Stimulated activated CD4-positive, alpha-beta T cell treated with anti-CD3 and anti-CD28 coated beads, TNF-alpha, amount 100 ng/mL, for 4 hours (primary cell): ENCODE measurements at places on chromosomes 6 and 20.

- DNase-seq = no peak
These were observed 167.0 kb upstream of the MYLIP start for GRCh38 chr6:15961635-15962448.

DNA sequence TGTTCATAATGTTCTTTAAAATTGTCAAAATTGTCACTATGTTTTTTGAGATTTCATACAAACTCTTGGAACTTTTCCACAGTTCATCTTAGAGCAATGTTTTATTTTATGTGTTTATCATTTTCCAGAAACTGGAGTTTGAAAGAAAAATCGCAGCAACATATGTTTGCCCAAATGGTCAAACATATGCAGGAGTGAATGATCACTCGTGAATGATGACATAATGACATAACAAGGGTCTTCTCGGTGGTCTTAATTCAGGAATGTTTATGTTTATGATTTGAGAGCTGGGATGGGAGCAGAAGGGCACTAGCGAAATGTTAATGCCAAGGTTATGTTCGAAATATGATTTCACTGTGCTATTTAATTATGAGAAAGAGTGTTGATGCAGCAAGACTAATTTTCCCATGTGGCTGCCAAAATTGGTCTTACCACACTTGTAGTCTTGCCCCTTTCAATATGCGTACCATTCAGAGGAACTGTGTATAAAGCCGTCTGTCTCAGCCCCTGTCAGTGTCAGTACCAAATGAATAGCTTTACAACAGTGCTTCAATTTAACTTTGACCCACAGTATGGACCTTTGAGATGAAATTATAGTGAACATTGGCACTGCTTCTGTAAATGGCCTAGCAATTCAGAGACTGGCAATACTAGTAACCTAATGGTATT, 152.3 kb downstream of the CARMIL1 start:
- DNase-seq = no peak

GRCh38 chr6:134549854-134550253, 231.9 kb upstream of the SGK1 start:
- no peak for DNase-seq

- no peak for DNase-seq
These were observed 103.5 kb downstream of the EDN3 start for GRCh38 chr20:59403962-59404314.

- DNase-seq = no peak
These were observed 25.6 kb upstream of the SCP2D1 start for GRCh38 chr20:18788021-18788420.

DNA sequence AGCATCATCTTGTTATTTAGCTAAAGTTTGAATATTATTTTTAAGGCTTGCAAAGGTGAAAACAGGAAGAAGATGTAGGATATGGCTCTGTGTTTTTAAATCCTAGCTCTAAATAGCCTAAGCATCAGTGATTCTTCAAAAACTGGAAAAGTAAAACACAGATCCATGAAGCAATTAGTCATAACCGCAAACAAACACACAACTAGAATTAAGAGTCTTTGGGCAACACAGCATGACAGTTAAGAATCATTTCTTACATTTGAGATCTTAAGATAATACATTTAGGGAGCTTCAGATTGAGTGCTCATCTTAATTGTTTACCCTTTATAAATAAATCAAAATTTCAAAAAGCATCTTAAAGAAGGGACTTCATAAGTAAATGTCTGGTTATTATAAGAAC, 115.8 kb upstream of the MAP7 start:
- DNase-seq = no peak

- no peak for DNase-seq
These were observed 85.3 kb downstream of the MYLK4 start for GRCh38 chr6:2665146-2666070.

- DNase-seq = no peak
These were observed 64.4 kb upstream of the DUSP22 start for GRCh38 chr6:227812-228338.

DNA sequence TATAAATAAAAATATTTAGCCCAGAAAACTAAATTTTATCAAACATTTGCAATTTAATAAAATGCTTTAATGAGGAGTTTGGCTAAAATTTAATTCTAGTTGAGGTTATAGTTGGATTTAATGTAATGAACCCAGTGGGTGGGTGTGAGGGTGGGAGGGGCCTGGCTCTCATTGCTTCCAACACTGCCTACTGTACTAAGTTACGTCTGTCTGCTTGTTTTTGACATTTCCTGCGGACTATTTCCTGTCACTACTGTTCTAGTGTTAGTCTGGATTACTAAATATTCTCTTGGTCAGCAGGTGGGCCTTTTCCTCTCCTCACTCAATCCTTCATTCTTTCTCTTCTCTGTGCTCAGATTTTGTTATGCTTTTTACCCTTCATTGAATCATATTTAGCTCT, 82.5 kb upstream of the MAP3K7 start:
- DNase-seq = no peak

DNA sequence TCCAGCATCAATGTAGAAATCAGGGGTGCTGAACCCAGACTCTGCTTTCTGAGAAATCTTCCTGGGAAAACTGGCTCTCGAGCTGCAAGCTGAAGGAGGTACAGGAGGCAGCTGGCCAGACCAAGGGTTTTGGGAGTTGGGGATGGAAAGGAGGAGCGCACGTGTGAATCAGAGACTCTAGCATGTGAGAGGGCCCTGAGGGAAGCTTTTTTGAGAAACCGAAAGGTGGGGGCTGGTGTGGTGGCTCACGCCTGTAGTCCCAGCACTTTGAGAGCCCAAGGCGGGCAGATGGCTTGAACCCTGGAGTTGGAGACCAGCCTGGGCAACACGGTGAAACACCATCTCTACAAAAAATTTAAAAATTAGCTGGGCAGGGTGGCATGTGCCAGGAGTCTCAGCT, 37.1 kb upstream of the EEF1E1 start:
- no peak for DNase-seq

DNA sequence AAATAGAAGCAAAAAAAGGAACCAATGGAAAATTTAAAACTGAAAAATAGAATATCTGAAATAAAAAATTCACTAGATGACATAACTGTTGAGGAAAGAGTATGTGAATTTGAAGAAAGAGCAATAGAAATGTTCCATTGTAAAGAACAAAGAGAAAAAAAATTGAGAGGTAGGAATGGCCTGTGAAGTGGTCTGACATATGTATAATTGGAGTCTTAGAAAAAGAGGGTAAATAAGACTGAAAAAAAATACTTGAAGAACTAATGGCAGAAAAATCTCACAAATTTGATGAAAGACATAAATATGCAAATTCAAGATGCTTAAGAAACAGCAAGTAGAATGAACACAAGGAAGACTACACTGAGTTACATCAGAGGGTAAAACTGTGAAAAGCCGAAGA, 93.4 kb downstream of the QKI start:
- no peak for DNase-seq

GRCh38 chr6:123801067-123801466, 2.6 kb upstream of the NKAIN2 start:
- DNase-seq = no peak

GRCh38 chr6:79946272-79947190, 822 bp downstream of the ELOVL4 start:
- no peak for DNase-seq

DNA sequence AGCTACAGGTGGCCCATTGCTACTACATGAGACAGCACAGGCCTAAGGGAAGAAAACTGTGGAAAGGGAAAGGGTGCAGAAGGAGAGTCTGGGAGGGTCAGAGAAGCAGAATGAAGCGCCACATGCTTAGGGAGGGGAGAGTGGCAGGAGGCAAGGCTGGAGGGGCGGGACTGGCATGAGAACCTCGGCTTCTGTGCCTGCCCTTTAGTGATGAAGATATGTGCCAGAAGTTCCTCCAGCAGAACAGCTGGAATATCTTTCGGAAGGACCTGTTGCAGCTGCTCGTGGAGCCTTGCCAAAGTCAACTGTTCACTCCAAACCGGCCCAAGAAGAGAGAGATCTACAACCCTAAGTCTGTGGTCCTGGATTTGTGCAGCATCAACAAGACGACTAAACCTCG, 61.8 kb downstream of the CNBD2 start:
- no peak for DNase-seq

- no peak for DNase-seq
These were observed 76.4 kb downstream of the EYA2 start for GRCh38 chr20:46970937-46971630.

DNA sequence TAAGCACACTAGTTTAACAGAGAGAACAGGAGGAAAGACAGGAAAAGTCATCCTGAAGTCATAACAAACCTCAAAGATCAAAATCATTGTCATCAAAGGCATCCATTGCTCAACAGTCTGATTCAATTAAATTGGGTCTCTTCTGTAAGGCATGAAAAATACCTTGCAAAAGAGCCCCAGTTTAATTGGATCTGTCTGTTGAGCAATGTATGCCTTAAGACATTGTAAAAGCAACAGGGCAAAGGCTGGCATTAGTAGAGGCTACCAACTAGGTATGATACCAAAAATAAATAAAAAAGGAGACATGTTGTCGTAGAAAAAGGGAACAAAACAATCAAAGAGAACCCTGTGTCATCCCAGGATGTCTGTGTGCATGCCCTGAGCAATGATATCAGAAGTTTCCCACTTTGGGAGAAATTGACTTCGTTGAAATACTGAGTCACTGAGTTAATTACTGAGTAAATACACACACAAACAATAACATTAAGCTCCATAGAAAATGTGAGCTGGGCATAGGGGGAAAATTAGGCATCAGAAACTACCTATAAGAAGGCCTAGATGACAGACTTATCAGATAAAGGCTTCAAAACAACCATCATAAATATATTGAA, 1013.8 kb upstream of the CITED2 start:
- no peak for DNase-seq

GRCh38 chr6:157967020-157967419, 14.6 kb upstream of the SYNJ2 start:
- DNase-seq = no peak

DNA sequence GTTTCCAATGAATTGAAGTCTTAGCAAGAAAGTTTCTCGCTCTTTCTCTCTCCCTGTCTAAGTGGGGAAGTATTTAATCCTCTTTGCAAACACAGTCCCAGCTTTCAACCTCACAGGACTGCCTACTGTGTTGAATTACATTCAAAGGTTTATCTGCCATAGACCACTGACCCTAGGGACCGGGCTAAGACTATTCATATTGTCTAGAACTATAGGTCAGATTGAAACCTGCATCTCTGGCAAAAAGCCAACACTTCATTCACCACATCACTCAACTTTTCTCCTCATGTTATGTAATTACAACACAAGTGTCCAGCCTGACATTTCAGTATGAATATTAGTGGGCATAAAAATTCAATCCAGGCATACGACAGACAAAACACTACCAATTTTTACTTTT, 314.7 kb upstream of the RSPO3 start:
- no peak for DNase-seq

DNA sequence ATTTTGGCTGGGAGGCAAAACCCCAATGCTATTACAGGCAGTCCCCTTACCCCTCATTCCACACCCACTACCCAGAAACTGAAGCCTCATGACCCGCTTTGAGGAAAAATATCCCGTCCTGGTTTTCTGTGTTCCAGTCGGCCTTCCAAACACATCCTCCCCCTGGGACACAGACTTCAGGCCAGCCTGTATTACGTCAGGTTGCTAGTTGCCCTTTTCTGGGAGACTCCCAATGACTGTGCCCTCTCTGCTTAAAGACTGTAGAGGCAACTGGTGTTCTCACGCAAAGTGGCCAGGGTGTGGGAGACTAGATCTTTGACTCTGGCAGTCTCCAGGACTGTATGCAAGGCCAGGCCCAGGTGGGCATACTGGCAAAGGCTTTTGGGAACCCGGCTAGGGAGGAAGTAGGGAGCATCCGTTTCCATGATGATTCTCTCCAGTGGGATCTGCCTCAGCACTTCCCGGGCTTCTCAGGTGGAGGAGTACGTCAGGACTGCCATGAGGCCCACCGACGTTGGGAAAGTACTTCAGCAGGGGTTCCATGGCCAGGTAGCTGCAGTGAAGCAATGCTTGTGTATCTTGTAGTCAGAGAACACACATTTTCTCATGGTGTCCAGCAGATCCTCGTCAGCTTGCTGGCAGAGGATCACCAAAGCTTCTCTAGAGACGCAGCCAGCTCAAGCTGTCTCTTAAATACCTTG, 34.9 kb downstream of the DYNLT1 start:
- DNase-seq = no peak

GRCh38 chr6:146339716-146340115, 203.9 kb upstream of the RAB32 start:
- no peak for DNase-seq

DNA sequence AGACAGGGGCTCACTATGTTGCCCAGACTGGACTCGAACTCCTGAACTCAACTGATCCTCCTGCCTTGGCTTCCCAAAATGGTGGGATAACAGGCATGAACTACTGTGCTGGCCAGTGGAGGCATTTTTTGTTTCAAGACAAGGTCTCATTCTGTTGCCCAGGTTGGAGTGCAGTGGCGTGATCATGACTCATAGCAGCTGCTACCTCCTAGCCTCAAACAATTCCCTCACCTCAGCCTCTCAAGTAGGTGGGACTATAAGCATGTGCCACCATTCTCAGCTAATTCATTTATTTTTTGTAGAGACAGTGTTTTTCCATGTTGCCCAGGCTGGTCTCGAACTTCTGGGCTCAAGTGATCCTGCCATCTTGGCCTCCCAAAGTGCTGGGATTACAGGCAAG, 17.2 kb downstream of the ENPP3 start:
- no peak for DNase-seq

GRCh38 chr6:3795836-3796718, 44.6 kb upstream of the PXDC1 start:
- DNase-seq = no peak

- DNase-seq = no peak
These were observed 255.3 kb upstream of the POU3F2 start for GRCh38 chr6:98579079-98579478.

- DNase-seq = no peak
These were observed 18.0 kb upstream of the DSE start for GRCh38 chr6:116352515-116353471.

GRCh38 chr20:5192570-5193431, 66.0 kb downstream of the CDS2 start:
- no peak for DNase-seq

DNA sequence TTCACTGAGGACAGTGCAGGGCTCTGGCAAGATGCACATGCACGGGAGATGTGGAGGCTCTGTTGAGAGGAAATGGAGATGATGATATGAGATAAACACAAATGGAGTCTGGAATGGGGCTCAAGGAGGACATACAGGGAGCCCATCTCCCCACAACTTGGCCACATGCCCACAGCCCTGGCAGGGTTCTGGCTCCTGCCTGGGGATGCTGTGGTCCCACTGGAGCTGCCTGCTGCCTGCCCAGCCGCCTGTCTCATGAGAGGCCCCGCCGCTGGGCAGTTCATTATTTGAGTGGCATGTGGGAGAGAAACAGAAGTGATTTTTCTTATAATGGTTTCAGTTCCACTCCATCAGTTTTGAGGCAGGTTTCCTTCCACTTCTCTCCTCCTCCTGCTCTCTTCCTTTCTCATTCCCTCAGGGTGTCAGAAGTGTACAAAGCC, 133.6 kb upstream of the TRAF3IP2 start:
- DNase-seq = no peak

GRCh38 chr20:32404017-32404416, 45.9 kb downstream of the ASXL1 start:
- DNase-seq = no peak

DNA sequence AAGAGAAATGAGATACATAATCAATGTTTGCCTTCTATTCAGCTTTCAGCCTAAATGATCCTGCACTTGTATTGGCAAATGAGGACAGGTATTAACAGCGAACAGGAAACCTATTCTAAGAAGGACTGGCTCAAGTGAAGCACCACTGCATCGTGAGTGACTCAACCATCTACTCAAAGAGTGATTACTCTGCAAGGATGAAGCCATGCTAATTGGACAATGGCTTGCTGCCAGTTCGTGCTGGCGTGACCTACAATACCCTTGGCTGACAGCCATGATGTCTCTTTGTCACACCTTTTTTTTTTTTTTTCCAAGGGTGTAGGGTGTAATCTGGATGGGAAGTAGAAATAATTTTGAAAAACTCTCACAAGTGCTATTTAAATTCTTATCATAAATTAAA, 104.9 kb downstream of the GJA10 start:
- DNase-seq = no peak
